ENCODE measurements at places on chromosomes 1 and 21.

DNA sequence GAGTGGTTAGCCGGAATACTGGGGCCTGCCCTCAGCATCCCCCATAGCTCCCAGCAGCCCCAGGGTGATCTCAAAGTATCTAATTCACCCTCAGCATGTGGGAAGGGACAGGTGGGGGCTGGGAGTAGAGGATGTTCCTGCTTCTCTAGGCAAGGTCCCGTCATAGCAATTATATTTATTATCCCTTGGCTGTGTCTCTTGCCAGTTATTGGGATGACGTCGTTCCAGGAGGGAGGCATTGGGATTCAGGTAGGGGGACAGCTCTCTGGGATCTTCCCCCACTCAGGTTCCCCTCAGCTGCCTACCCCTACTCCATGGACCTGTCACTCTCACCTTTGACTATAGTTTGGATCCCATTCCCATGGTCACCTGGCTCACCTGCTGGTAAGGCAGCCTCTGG, 11.9 kb upstream of the PEAR1 start:
- DNase-seq = no peak

DNA sequence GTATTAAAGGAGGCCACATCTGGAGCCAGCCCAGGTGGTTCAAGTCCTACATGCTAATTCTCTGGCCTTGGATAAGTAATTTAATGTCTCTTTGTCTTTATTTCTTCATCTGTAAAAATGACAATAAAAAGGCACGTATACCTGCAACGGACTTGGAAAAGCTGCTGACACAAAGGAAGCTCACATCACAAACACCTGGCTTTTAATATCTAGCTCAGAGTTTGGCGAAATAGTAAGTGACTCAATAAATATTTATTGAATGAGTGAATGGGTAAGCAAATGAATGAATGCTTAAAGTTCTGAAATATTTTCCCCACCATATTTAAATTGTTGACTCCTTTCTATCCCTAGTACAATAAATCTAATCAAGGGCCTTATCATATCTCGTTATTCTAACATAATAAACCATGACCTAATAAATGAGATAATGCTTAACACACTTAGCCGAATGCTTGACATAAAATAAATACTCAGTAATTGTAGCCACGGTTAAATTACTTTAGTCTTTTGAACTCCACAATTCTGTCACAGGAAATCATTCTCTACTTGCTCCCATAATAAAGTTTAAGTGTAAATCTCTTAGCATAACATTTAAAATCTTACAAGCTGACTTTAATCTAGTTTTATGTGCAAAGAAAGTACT, 74.7 kb upstream of the PALMD start:
- peak; percentile 10 for DNase-seq

DNA sequence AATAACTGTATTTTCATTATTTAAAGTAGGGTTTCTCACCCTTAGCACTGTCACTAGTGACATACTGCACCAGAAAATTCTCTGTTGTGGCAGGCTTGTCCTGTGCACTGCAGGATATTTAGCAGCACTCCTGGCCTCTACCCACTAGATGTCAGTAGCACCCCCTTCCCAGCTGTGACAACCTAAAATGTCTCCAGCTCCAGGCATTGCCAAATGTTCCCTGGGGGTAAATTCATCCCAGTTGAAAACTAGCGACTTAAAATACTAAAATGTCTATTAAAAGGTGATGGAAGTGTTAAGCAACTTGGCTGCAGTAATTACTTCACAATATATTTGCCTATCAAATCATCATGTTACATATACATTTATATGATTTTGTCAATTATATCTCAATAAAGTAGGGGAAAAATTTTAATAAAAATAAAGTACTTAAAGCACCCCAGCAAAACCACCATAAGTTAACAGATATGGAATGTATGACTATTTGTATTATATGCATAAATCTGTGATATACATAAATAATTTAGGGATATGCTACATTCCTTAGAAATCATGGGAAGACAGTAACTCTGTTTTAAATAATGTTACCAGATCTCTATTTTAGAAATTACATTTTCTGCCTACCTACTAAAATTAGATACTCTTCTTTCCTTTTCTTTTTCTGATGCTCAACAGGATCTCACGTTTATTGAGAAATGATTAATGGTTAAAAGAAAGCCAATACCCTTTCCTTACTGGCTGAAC, 74.6 kb downstream of the ARID4B start:
- peak; percentile 29 for DNase-seq

- peak; percentile 18 for DNase-seq
Observed at GRCh38 chr1:220797553-220797952, 10.8 kb downstream of the MTARC1 start.

- DNase-seq = no peak
Observed at GRCh38 chr1:243428617-243429342, 172.9 kb downstream of the SDCCAG8 start.

DNA sequence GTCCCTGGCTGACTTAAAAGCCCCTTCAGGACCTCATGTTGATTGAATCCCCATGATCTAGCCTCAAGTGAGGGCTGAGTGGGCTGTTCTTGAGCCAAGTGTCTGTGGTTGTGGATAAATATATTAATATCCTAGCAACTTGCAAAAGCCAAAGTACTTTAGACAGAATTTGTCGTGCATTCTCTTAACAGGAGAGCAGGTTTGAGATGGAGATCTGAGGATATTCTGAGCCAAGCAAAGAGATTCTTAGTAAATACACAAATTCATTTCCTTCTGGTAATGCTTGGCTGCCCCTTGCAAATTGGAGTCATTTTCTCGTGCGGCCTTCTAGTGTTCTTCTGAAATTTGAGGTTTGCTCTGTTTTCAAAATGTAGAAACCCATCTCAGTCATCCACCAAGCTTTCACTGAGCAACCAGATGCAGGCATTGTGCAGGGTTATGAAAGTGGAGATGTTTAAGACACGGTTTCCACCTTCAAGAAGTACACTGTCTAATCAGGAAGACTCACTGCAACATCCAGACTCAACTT, 242.1 kb upstream of the JUN start:
- DNase-seq = peak; percentile 83

GRCh38 chr1:225486856-225487255, 59.0 kb upstream of the LBR start:
- DNase-seq = no peak

- DNase-seq = no peak
Observed at GRCh38 chr1:62528015-62528414, 69.3 kb upstream of the ANGPTL3 start.

GRCh38 chr1:180845352-180845751, 67.3 kb upstream of the KIAA1614 start:
- no peak for DNase-seq

GRCh38 chr1:237938553-237938952, 47.8 kb upstream of the ZP4 start:
- no peak for DNase-seq

GRCh38 chr21:42574234-42575027, 60.8 kb downstream of the SLC37A1 start:
- DNase-seq = no peak

- no peak for DNase-seq
Observed at GRCh38 chr1:246187834-246188372, 319.2 kb downstream of the SMYD3 start.

DNA sequence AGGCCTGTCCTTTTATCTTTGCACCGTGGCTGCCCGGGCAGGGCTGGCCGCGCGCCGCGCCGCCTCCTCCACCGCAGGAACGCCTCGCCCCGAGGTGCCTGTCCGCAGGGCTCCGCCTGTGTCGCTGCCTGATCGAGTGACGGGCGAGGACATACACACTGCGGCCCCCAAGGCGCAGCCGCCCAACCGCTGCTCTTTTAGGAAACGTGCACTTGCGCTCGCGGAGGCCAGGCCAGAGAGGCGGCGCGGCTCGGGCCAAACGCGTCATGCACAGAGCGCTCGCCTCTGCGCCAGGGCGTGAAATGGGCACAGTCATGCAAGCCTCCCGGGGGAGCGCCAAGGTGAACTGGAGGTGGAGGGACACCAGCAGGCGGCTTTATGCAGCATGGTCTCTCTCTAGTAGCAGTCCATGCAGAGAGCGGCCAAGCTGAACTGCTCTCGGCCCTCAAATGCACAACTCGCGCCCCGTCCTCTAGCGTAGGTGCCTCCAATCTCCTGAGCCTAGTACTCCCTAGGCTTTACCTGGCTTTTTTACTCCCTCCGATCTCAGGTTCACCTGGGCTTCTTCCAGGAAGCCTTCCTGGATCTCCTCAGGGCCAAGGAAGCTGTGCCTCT, 12.9 kb downstream of the TRABD2B start:
- DNase-seq = no peak

DNA sequence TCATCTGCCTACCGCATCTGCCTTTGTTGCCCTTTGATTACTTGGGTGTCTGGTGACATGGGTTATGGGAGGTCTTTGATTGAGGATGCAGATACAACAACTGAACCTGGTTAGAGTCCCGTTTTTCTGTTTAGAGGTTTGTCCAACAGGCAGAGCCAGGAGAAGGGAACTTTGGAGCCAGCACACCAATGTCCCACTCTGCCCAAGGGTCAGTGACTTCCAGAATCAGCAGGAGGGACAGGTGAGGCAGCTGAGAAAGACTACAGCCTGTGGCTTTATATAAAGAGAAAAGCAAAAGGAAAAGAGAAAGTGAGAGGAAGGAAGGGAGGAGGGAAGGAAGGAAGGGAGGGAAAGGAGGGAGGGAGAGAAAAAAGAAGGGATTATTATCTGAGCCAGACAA, 101.5 kb upstream of the ZNF644 start:
- no peak for DNase-seq

All from astrocyte (in vitro differentiated cells and primary cell).